Stimulated activated naive CD4-positive, alpha-beta T cell treated with Interleukin-2 at 50 U/mL for 16 hours (primary cell): ENCODE measurements at places on chromosomes 5 and 9.

DNA sequence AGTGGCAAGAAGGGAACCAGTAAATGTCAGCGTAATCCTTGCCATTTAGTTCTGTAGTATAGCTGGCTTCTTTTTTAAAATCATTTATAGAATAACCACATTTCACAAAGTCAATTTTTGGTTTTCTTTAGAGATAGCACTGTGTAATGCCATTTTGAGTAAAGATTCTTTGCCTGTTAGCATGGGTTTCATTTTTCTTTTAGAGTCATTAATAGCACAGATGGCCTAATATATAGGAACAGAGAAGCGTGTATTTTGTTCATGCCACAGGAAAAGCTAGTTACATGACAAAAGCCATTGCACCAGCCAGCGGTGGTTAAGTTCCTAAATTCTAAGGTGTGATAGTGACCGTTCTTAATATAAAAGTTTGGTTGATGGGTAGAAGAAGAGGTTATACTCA is 1363.9 kb downstream of the MAT2B start:
- DNase-seq = no peak

GRCh38 chr9:125772740-125773139 is 25.6 kb downstream of the PBX3 start:
- DNase-seq = no peak

DNA sequence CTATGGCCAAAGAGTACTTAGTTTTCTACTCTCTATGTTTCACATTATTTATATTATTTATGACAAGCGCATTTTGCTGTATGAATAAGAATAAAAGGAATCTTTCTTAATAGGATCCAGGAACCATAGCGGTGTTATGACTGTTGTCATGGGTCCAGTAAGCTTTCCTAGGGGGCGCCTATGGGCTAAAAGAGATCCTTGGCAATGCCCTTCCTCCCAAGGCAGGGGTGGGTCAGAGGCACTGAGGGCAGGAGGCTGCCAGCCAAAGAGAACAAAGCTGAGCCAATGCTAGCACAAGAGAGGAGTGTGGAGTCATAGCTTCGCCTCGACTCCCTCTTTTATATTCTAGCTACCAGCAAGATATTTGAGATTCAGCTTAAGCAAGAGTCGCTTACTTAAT is 98.4 kb upstream of the GNAQ start:
- DNase-seq = no peak

DNA sequence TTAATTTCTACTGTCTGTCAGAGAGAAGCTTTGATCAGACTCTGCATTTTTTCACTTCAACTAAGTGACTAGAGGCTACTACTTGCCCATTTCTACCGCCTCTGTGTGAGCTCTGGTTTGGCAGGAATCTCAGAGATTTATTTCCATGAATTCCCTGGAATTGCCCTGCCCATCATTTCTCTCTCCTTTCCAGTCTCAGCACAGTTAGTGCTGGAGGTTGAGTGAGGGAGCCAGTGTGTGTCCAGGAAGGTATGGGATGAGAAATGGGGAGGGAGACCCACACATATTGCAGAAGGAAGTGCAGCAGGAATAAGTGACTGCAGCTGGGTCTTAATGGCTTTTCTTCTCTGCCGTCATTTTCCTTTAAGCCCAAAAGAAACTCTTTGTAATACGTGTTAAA is 443.1 kb upstream of the ZNF462 start:
- no peak for DNase-seq

DNA sequence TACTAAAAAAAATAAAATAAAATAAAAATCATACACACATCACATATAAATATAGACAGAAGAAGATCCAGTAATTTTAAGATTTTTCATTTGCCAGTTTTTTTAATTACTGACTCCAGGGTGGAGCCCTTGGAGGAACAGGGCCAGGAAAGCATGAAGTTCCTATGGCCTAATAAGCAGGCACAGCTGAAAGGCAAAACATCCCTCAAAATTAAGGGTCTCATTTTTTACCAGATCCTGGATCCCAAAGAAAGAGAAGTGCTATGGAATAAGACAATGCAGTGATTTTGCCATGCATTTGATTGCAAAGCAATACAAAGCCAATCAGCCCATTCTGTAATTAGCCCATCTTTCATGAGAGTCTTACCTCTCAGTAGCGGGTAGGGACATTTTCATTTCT is 11.3 kb upstream of the DTWD2 start:
- no peak for DNase-seq

GRCh38 chr5:175556794-175557193 is 78.4 kb downstream of the SFXN1 start:
- no peak for DNase-seq

DNA sequence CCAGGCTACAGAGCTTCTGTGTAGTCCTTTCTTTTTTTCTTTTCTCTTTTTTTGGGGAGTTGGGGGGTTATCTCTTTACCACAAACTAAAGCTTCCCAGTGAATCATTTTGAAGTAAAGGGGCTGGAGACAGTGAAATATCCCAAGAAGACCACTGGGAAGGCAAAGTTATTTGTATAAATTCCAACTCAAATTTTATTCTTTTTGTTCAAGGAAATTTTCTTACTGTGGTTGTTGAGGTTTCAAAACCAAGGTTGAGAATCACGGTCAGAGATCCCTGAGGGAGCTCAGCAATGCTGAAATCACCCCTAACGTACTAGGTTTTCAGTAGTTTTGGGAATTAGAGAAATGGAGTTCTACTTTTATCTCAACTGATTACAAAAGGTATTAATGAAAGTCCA is 175.7 kb downstream of the ARHGEF28 start:
- DNase-seq = no peak

GRCh38 chr9:806285-807156 is 35.0 kb upstream of the DMRT1 start:
- DNase-seq = no peak

- DNase-seq = no peak
Measured at GRCh38 chr9:115629879-115630840, 512.2 kb upstream of the TNC start.

- DNase-seq = no peak
Measured at GRCh38 chr9:97491216-97491999, 10.1 kb upstream of the TMOD1 start.

- no peak for DNase-seq
Measured at GRCh38 chr5:50547303-50547702, 106.2 kb upstream of the EMB start.

DNA sequence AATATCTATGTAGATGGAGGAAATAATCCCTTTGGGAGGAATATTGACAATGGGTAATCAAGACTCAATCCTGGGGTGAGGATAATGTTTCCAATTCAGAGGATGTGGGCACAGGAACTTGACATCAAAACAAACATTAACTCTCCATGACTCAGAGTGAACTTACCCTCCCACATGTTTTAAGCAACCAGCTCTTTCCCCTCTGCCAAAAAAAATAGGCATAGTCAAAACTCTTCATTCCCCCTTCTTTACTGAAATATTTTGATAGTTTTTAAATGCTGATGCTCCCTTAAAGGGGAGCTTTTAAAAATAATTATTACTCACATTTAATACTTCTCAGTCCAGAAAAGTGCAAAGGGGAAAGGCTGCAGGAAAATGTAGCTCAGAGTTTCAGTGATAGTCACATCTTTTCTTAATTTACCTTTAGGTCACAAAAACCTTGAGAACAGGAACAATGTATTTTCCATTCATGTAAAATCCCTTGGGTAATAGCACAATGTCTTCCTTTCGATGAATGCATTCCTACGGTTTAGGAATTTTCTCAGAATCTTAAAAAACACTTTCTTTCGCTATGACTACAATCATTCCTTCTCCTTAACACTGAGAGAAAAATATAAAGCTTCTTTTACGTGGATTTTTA is 298.4 kb upstream of the GRAMD2B start:
- no peak for DNase-seq

- no peak for DNase-seq
Measured at GRCh38 chr5:72849546-72849945, 33.1 kb downstream of the TNPO1 start.

DNA sequence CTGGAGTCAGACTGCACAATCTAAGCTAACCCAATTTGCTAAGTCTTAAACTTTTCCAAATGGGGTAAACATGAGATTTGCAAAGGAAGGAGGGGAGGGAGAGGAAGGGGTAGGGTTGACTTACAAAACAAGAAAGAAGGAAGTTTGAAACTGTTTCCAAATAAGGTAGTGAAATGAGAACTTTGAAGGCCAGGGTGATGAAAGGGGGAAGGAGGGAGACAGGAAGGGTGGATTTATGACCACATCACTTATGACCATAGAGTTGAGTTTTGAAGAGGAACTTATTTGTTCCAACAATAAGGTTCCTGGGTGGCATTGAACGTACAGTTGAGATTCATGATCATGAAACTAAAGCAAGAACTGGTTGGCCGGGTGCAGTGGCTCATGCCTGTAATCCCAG is 72.5 kb upstream of the DAPK1 start:
- no peak for DNase-seq

DNA sequence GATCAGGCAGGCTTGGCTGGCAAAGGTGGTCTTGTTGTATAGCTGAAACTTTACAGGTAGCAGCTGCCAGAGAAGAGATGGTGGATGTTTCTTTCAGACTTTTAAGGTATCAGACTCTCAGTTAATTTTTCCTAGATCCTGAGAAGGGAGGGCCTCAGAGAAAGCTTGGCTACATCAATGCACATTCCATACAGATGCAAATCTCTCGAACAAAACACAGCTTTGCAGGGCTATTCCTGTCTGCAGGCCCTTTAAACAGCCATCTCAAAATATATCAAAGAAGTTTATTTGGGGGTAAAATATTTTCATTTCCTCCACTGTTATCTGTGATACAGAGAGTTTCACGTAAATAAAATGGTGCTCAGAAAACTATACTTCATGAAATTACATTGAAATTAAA is 1584.4 kb downstream of the EFNA5 start:
- no peak for DNase-seq

DNA sequence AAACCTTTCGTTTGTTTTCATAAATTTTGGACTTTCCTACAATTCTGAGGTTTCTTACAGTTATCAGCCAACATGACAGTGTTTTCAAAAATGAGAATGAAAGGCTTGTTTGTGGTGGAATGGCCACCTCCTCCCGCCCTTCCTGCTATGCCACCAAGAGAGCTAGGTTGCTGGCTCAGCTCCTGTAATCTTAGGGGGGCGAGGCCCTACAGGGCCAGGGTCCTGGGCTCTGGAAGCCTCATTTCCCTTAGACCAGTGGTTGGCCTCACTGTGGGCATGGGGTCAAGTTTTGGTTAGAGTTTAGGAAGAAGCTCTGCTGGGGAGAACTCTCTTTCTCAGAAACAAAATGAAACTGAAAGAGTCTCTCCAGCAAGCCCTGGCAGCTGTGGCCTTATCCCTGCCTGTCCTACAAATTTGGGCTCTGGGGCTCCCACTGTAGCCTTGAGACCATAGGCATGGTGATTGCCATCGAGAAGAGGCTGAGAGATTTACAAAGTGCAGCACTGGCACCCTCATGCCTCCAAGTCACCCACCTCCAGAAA is 66.2 kb downstream of the IRX1 start:
- DNase-seq = no peak

- no peak for DNase-seq
Measured at GRCh38 chr5:16867577-16867953, 68.5 kb downstream of the MYO10 start.

DNA sequence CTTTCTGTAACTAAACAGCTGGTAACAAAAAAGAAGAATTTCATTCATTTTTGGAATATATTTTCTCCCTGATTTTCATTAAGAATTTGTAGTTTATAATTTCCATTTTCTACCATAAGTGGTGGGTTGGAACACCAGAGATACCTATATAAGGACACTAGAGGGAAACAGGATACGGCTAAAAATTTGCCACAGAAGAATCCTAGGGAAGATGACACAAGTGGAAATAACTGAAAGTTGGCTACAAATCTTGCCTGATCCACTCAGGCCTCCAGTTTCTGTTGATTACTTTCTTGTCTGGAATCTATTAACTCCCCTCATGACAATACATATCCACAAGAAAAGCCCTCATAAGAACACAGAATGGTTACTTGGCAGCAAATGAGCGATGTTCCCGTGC is 46.8 kb downstream of the FREM1 start:
- no peak for DNase-seq

GRCh38 chr9:80789831-80790230 is 899.5 kb downstream of the TLE1 start:
- no peak for DNase-seq

- no peak for DNase-seq
Measured at GRCh38 chr5:132211787-132212186, 15.9 kb downstream of the P4HA2 start.

DNA sequence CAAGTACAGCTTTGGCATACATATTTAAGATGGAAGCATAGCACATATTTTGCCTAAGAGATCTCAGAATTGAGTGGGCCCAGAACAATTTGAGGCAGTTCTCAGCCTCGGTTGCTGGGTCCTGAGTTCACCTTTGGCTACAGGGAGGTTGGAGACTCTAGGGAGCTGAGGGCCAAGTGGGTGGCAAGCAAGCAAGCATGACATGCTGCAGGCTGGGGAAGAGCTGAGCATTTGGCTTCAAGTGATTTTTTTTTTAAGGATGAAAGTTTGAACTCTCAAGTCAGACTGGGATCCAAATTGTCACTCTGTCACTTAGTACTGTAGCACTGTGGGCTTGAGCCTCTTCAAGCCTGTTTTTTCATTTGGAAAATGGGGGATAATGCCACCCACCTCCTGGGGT is 160.5 kb downstream of the MED27 start:
- DNase-seq = no peak

DNA sequence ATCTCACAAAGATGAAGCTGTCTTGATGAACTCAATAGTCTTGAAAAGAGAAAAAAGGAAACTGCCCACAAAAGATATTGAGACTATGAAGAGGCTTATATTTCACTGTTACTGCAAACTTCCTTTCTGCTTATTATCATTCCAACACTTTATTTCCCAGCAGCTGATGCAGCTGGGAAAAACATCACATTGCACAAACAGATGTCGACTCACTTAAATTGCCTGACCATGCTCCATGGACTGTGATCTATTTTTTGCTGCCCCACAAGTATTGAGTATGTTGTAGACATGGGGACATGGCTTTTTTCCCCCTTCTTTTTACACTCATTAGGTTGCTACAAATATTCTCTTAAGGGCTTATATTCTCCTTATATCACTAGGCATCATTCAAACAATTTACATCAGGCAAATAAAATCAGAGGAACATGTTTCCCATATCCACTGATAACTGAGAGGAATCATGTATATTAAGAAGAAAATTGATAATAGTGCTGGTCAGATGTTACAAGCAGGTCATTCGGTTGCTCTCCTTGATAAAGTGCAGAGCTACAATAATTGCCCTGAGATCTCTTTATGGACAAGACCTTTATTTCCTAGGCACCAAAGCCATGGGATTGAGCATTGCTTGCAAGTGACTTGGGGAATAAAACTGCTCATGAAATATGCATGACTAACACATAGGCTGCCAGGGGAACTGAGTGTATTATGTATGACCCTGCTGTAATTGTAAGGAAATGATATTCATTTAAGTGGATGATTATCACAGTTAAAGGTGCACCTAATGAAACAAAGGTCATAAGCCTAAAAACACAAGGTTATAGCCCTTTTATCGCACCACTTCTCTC is 509.9 kb downstream of the ZNF608 start:
- DNase-seq = no peak

- no peak for DNase-seq
Measured at GRCh38 chr5:132260051-132260450, 2.6 kb downstream of the PDLIM4 start.

DNA sequence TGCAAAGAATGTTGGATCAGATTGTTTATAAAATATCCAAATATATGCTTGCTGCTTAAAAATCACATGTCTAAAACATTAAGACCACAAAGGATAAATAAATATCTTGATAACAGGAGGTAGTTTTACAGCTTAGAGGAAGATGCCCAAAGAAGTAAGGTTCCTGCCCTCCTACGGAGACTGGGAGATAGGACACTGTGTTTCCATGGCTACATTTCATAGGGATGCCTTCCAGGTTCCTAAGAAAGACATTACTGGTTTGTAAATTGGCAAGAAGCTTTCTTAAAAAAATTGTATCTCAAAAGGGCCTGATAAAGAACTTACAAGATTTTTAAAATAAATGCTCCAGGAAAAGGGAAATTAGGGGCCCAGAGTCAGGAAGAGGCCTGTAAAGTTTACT is 437.2 kb downstream of the HINT1 start:
- DNase-seq = no peak
